ENCODE measurements at places on chromosomes 16 and 17.

DNA sequence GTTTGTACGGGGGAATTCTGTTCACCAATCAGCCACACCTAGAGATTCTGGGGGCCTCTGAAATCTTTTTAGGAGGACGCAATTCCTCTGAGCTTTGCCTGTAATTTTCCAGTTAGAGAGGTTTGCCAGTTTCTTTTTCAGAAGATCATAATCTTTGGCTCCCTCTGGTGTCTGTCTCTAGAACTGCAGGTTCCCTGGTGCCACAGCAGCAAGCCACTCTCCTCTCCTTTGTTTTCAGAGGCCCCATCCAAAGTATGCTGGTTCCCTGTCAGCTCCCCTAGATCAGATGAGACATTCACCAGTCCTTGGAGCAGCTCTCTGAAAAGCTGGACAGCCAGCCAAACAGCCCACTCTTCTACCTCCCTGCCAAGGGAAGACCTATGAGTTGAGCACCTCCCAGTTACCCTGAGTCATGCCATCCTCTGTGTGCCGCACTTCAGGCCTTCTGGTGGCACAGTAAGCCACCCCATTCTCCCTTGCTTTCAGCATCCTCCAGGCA, 36.1 kb downstream of the RNF112 start:
- peak; percentile 73 for DNase-seq

DNA sequence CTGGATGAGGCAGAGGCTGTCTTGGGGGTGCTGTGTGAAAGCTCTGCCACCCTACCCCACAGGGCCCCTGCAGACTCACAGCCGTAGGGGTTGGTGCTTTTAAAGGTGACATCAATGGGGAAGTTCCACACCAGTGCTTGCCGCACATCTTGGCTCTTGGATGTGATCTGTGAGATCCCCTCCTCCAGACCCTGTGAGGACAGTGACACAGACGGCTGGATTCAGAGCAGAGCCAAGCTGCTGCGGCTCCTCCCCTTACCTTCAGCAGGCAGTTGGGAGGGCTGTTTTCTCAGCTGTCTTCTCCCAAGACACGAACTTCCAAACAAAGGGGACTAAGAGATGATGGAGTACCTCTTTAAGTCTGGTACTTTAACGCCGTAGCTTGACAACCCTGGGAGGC, 4.8 kb downstream of the B9D1 start:
- no peak for DNase-seq

DNA sequence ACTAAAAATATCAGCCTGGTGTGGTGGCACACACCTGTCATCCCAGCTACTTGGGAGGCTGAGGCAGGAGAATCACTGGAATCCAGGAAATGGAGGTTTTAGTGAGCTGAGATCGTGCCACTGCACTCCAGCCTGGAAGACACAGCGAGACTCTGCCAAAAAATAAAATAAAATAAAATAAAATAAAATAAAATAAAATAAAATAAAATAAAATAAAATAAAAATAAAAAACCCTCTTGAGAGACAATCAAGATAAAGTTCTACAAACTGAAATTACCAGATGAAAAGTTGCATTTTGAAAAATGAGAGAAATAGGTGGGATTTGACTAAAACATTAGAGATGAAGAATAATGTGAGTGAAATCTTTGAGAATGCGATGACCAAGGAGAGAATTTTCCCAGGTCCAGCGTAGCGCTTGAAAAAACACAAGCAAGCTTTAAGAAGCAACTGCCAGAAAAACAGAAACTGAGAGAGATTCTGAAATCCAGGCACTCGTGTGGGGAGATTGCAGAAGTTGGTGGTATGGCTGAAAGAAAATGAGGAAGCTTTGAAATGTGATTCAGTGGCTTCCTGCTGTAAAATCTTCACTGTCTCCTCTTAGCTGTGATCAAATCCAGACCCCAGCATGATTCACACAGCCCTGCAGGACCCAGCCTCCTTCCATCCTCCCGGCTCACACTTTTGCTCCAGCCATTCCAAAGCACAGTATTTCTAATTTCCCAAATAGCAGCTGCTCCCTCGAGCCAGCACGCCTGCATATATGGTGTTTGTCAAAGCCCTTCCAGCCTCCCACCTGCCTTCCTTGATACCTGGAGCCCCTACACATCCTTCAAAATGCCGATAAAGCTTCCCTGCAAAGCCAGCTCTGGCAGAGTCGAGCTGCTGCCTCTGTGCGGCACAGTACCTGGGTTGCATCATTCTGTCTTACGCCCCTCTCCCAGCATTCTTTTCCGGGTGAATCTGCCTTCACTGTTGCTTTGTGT, 8.2 kb upstream of the CD300E start:
- no peak for DNase-seq

- no peak for DNase-seq
These were observed 47.7 kb downstream of the CLEC16A start for GRCh38 chr16:10992112-10992511.

DNA sequence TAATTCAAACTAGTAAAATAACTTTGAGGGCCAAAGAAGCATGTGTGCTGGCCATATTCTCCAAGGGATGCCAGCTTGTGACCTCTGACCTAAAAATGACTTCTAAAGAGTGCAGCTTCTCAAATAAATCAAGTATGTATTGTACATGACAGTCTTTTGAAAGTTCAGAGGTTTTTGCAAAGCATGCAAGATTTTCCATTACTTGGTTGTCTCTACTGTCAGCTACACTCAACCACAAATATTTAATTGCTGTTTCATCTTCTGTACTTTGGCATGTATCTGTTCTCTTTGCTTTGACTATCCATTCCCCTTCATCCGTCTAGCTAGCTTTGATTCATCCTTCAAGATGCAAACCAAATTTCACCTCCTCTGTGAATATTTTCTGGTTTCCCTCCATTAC, 121.9 kb upstream of the HS3ST2 start:
- no peak for DNase-seq

- DNase-seq: no peak
These were observed at the start of gene MT1A for GRCh38 chr16:56637814-56638750. Gene MT1A (plus strand): TSS chr16:56638666. CDS start chr16:56638739, 73 bp downstream.

DNA sequence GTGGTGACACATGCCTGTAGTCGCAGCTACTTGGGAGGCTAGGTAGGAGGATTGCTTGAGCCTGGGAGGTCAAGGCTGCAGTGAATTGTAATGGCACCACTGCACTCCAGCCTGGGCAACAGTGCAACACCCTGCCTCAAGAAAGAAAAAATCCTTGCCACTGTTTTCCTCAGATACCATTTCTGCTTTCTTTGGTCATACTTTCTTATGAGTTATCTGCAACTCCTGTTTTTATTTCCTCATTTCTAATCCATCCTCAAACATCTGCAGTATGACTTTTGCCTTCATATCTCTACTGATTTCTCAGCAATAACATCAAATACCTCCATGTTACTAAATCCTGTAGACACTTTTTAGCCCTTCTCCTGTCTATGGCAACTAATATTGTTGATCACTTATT, 3.1 kb upstream of the AP2B1 start:
- DNase-seq: no peak

DNA sequence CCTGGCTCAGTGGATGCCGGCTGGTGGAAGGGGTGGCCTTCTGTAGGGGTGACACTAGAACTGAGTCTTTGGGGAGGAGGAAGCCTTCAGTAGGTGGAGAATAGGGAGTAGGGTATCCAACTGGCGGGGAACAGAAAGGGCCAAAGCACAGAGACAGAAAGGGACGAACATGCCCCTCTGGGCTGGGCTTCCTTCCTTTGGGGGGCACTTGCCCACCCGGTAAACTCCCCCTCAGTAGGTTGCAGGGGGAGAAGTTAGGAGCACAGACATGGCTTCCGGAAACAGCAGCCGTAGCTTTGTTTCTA, 774 bp downstream of the ENGASE start:
- peak; percentile 16 for DNase-seq

- DNase-seq: no peak
These were observed 956.3 kb upstream of the SOX9 start for GRCh38 chr17:71164561-71164960.

GRCh38 chr17:338442-339192, 14.0 kb downstream of the RPH3AL start:
- DNase-seq: no peak

DNA sequence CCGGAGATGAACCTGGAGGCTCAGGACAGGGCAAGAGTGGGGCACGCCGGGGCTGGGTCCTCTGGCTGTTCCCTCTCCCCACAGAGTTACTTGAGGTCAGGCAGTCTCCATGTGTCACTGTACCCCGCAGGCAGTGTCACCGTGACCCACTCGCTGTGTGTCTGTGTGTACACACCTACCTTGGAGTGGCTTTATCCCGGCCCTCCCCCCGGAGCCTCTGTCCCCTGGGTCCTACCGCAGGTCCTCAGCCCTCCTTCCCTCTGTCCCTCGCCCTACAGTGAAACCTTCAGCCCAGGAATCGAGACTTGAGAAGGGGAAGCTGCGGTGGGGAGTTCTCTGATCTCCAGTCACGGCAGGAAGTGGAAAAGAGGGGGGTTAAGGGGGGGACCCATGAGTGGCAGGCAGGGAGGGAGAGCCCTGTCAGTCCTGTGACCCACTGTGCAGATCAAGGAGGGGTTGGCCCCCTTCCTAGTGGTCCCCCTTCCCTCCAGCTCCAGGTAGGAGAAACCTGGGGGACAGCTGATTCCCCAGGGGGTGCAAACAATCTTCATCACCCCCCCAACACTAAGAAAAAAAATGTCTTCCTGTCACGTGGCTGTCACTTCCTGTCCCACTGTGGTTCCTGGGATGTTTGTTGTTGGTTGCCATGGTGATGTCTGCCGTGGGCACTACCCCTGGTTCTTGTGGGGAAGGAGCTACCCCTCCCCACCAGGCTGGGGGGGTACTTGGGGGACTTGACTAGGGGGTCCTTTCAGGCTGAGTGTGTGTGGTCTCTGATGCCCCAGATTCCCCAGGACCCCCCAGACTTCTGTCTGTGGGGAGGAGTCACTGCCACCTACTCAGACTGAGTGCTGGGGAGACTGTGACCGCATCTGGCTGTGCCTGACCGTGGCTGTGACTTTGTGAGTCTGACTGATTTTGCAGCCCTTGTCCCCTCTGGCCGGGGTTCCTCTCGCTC, 13.7 kb downstream of the RARA start:
- DNase-seq: peak; percentile 93

DNA sequence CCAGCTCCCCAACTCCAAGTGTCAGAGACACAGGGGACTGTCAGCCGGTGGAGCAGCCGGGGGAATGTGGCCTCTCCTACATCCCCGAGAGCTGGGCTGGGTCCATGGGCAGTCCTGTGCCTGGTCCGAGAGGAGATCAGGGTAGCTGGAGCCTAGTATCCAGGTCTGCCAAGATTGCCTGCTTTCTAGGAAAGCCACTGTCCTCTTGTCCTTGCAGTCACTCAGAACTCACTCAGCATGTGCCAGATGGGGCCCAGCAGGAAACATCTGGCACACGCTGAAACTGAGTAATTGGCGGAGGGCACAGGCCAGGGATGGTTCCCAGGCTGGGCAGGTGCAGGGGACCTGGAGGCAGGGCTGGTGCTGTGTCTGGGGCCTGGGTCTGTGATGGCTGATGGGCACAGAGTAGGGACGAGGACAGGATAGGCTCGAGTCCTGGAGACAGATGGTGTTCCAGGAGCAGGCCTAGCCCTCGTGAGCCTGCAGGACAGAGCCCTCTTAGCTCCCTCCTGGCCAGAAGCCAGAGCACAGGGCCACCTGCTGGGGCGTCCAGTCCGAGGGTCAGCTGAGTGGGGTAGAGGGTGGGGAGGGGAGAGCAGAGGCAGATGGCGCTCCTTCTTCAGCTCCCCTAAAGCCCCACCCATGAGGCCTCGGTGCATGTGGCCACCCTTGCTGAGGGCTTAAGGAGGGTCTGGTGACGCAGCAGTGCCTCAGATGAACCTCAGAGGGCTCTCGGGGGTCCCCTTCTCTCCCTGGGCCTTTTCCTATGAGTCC, 31.1 kb downstream of the ADCY7 start:
- no peak for DNase-seq

GRCh38 chr17:54983260-54983659, 14.7 kb downstream of the STXBP4 start:
- DNase-seq: no peak

GRCh38 chr17:78179372-78179771, 7.5 kb downstream of the TK1 start:
- no peak for DNase-seq

DNA sequence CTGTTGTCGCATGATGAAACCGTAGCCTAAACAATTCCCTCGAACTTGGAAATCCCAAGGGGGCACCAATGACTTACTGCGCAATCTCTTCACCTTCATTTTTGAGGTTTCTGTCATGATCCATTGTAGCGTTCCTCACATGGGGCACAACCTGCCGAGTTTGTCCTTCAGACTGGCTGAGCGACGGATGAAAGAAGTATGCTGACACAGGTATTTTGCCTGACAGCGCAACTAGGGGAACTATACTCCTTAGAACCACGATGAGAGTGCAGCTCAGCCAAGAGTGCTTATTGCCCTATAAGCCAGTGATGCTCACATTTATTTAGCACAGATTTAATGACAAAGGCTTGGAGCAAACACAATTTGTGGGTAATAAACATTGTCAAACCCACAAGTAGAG, 106.3 kb upstream of the ZNF267 start:
- no peak for DNase-seq

- peak; percentile 56 for DNase-seq
These were observed 11.1 kb downstream of the SCN4A start for GRCh38 chr17:63961355-63962212.

GRCh38 chr17:67605256-67605912, 112.4 kb upstream of the NOL11 start:
- no peak for DNase-seq

DNA sequence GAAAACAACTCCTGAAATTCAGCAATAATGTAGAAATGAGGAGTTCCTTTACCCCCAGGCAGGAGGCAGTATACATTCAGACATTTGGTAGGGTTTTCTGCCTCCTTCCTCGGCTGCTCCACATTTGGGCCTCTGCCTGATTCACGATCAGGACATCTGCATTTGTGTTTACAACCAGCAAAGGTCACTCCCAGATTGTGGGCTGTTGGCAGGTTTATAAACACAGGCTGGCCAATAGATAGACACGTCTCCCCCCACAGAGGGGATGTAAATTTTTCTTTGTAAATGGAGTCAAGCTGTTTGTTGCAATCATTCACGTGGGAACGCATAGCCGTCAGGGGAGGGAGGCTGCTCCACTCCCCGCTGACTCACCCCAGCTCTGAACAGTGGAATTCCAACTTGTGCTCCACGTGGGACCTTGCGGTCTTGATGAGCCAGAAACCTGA, 252.1 kb upstream of the N4BP1 start:
- no peak for DNase-seq

GRCh38 chr17:80955078-80955477, 36.6 kb upstream of the CHMP6 start:
- no peak for DNase-seq

DNA sequence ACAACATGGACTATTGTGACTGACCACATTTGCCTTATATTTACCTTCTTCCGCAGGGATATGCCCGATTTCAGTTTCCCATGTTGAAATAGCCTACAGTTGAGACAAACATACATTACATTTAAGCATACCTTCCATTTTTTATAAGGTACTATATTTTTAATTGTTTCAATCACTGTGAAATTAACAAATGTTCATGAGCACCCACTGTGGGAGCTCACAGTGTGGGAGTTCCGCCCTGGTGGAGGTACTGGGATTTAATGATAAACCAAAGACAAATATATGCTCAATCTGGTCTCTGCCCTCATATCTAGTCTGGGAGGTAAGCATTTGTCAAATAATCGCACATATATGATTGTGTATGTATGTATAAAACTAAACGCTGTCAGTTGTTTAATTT, 15.8 kb upstream of the TOX3 start:
- DNase-seq: no peak

GRCh38 chr17:17361867-17362539, 58.8 kb downstream of the NT5M start:
- no peak for DNase-seq

GRCh38 chr17:19382531-19383444, 4.2 kb downstream of the MFAP4 start:
- DNase-seq: no peak

Data from activated CD4-positive, alpha-beta T cell treated with anti-CD3 and anti-CD28 coated beads, Interleukin-10, Interleukin-2, amounts not matched to agents 100 ng/mL and 50 ng/mL, durations not matched to agents 16 hours and 8 hours (primary cell).